ENCODE measurements at places on chromosomes 4 and X.

DNA sequence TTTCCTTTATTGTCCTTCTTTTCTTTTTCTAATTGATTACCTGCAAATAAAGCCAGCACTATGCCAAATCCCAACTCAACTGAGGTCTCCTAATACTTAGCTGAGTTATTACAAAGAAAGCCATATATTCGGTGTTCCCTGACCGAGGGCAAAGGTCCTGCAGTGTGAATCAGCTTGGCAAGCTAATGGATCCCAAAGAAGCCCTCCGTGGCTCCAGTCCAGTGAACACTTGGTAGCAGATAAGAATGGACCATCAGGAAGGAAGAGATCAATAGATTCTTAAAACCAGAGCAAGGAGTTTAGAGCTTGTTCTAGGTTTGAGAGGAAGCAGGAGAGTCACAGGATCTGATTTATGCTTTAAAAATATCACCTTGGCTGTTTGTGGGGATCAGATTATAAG, 8.5 kb downstream of the LDB2 start:
- DNase-seq: no peak

- DNase-seq: no peak
These were observed 19.8 kb upstream of the TBC1D14 start for GRCh38 chr4:6889736-6890324.

GRCh38 chrX:106999002-106999975, 723 bp downstream of the MORC4 start:
- no peak for DNase-seq

- DNase-seq: peak; percentile 37
These were observed 219.8 kb downstream of the OR13H1 start for GRCh38 chrX:131763674-131764073.

DNA sequence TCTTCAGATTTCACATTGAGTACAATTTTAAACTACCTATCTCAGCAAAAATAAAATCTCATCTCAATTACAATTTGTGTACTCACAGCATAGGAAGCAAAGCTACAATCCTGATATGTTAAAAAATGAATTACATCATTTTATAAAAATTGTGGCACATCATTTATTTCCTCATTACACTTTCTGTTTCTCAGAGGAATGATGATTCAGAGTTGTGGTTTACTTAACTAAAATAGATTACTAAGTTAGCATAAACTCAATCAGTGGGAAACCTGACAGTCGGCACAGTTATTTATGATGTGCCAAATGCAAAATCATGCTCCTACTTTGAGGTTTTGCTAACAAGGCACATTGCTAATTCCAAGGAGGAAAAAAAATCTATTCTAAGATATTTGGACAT, 325.0 kb downstream of the FBXO8 start:
- DNase-seq: no peak

DNA sequence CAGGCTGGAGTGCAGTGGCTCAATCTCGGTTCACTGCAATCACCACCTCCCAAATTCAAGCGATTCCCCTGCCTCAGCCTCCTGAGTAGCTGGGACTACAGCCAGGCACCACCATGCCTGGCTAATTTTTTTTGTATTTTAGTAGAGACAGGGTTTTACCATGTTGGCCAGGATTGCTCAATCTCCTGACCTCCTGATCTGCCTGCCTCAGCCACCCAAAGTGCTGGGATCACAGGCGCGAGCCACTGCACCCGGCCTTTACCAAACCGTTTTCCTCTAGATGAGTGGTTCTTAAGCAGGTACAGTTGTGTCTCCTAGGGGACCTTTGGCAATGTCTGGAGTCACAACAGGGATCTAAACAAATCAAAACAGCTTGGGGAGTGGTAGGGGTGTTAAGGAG, 11.6 kb downstream of the AMELX start:
- no peak for DNase-seq

- no peak for DNase-seq
These were observed 18.8 kb downstream of the TLR6 start for GRCh38 chr4:38837849-38838248.

DNA sequence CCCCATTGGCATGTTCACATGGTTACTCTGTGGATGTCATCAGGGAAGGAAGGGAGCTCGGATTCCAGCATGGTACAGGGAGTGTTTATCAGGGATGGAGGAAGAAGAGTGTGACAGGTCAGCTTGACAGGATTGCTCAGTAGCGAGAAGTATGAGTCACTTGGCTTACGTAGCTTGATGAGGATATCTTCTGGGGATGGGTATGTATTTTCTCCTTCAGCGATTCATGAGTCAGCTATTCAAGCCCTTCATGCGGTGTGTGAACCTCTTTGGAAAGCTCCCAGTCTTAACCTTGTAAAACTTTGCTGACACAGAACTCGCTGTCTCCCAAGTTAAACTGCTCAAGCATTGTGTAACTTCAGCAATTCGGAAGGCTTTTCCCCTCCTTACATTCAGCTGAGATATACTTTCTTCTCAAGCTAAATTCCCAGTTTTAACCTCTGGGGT, 275.4 kb downstream of the ARHGAP10 start:
- no peak for DNase-seq
